Ascending aorta (tissue), 2 donors: ENCODE measurements at places on chromosomes 3 and 15. TPM values are rescaled to one million over a fixed set of nuclear protein-coding genes. Genes with fewer than 3 reads are reported as not detected.

Gene CFAP92
- not detected for total RNA-seq

GRCh38 chr15:25175789-25176615, 221.2 kb downstream of the SNRPN start:
- peak; percentile 25 for DNase-seq
- no peak overlapping the region for H3K27ac ChIP-seq
- H3K4me3 ChIP-seq, result no peak overlapping the region
- no peaks in the 10 kb centered on the region for H3K4me1 ChIP-seq
- H3K27me3 ChIP-seq, result no peaks in the 10 kb centered on the region
- no peaks in the 10 kb centered on the region for H3K36me3 ChIP-seq

DNA sequence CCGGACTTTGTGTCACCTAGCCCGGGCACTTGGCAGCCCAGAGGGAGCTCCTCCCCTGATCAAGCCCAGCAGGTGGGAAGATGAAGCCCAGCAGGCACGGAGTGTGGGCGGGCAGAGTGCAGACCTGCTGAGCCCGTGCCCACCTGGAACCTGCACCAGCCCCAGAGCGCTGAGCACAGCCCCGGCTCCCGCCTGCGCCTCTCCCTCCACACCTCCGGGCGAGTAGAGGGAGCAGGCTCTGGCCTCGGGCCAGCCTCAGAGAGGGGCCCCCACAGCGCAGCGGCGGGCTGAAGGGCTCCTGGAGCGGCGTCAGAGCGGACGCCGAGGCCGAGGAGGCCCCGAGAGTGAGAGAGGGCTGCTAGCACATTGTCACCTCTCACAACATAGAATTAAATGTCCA, 257.7 kb downstream of the VGLL3 start:
- no peaks in the 10 kb centered on the region for H3K27me3 ChIP-seq
- no peak for DNase-seq
- H3K27ac ChIP-seq, result no peak overlapping the region
- H3K4me3 ChIP-seq, result no peak overlapping the region
- no peaks in the 10 kb centered on the region for H3K4me1 ChIP-seq

- no peak overlapping the region for H3K4me3 ChIP-seq
- H3K27me3 ChIP-seq, result no peaks in the 10 kb centered on the region
- H3K27ac ChIP-seq, result no peak overlapping the region
- peak; percentile 56 for DNase-seq
Measured at GRCh38 chr15:101306341-101307047, 11.4 kb upstream of the SNRPA1 start.

- peaks cover 2% of the 10 kb centered on the region for H3K4me1 ChIP-seq
- H3K27me3 ChIP-seq, result no peaks in the 10 kb centered on the region
- H3K4me3 ChIP-seq, result no peak overlapping the region
- H3K27ac ChIP-seq, result no peak overlapping the region
Measured at GRCh38 chr15:89820666-89821611, 6.3 kb upstream of the ANPEP start.

DNA sequence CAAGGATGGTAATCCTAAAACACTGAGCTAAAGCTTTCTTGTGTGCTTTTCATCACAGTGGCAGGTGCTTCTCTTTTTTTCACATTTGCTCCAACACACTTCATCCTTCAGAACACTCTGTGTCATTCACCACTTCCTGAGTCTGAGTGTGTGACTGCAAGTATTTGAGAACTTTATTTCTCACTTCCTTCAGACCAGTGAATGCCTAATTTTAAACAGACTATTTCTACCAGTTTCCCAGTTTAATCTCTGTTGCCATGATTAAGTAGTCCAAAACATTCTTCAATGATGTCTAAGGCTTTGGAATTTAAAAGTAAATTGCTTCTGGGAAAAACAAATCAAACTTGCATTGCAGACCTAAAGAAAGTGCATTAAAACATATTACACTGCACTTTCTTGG, 541.2 kb downstream of the RBMS3 start:
- no peaks in the 10 kb centered on the region for H3K4me1 ChIP-seq
- no peaks in the 10 kb centered on the region for H3K36me3 ChIP-seq

- no peaks in the 10 kb centered on the region for H3K4me1 ChIP-seq
- H3K27ac ChIP-seq, result peak overlapping the region; percentile 69
- no peaks in the 10 kb centered on the region for H3K36me3 ChIP-seq
- H3K4me3 ChIP-seq, result no peak overlapping the region
- DNase-seq, result no peak
Measured at GRCh38 chr15:39473298-39473947, 107.5 kb upstream of the THBS1 start.

Gene PRKCD
- 36.3 TPM for total RNA-seq

GRCh38 chr3:120129718-120130513, 35.7 kb upstream of the GSK3B start:
- no peaks in the 10 kb centered on the region for H3K27me3 ChIP-seq
- H3K4me3 ChIP-seq, result no peak overlapping the region
- H3K36me3 ChIP-seq, result no peaks in the 10 kb centered on the region
- no peak for DNase-seq

GRCh38 chr15:89168316-89168833, 53.0 kb downstream of the RLBP1 start:
- H3K27ac ChIP-seq, result peak overlapping the region; percentile 83
- H3K36me3 ChIP-seq, result peaks cover 4% of the 10 kb centered on the region
- H3K27me3 ChIP-seq, result no peaks in the 10 kb centered on the region
- H3K4me1 ChIP-seq, result peaks cover 42% of the 10 kb centered on the region
- no peak overlapping the region for H3K4me3 ChIP-seq

GRCh38 chr15:85403745-85404144, 23.3 kb downstream of the AKAP13 start:
- no peak for DNase-seq
- peak overlapping the region; percentile 73 for H3K27ac ChIP-seq
- H3K36me3 ChIP-seq, result no peaks in the 10 kb centered on the region
- H3K4me1 ChIP-seq, result peaks cover 68% of the 10 kb centered on the region

Gene SMCO1
- not detected for total RNA-seq

- DNase-seq, result no peak
- H3K27ac ChIP-seq, result no peak overlapping the region
- no peaks in the 10 kb centered on the region for H3K36me3 ChIP-seq
- no peaks in the 10 kb centered on the region for H3K27me3 ChIP-seq
- no peak overlapping the region for H3K4me3 ChIP-seq
- H3K4me1 ChIP-seq, result no peaks in the 10 kb centered on the region
Measured at GRCh38 chr3:160622263-160623045, 54.5 kb upstream of the ARL14 start.

DNA sequence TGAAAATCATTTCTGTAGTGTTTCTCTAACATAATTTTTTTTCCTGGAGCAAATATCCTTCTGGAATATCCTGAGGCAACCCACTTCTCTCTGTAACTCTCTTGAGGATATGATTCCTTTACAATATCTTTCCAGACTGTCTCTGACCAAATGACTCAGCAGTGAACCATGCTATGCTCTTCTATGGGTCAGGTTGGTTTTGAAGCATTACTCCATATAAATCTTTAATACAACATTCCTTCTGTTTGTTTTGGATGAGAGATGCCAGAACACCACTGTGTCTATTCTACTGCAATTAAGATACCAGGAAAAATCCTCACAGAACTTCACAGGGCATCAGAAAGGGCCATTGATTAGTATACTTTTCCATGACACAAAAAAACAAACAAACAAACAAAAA, 626.4 kb upstream of the ZNF385D start:
- H3K4me1 ChIP-seq, result no peaks in the 10 kb centered on the region
- no peak overlapping the region for H3K27ac ChIP-seq
- H3K4me3 ChIP-seq, result no peak overlapping the region
- H3K27me3 ChIP-seq, result no peaks in the 10 kb centered on the region
- DNase-seq, result no peak
- no peaks in the 10 kb centered on the region for H3K36me3 ChIP-seq

Gene FBXL22
- 0.43 TPM for total RNA-seq

GRCh38 chr3:133547432-133548041, 25.9 kb upstream of the CDV3 start:
- H3K4me3 ChIP-seq, result no peak overlapping the region
- no peaks in the 10 kb centered on the region for H3K36me3 ChIP-seq
- DNase-seq, result no peak
- H3K27ac ChIP-seq, result peak overlapping the region; percentile 61
- no peaks in the 10 kb centered on the region for H3K27me3 ChIP-seq
